ENCODE measurements at places on chromosomes 6 and 20.

DNA sequence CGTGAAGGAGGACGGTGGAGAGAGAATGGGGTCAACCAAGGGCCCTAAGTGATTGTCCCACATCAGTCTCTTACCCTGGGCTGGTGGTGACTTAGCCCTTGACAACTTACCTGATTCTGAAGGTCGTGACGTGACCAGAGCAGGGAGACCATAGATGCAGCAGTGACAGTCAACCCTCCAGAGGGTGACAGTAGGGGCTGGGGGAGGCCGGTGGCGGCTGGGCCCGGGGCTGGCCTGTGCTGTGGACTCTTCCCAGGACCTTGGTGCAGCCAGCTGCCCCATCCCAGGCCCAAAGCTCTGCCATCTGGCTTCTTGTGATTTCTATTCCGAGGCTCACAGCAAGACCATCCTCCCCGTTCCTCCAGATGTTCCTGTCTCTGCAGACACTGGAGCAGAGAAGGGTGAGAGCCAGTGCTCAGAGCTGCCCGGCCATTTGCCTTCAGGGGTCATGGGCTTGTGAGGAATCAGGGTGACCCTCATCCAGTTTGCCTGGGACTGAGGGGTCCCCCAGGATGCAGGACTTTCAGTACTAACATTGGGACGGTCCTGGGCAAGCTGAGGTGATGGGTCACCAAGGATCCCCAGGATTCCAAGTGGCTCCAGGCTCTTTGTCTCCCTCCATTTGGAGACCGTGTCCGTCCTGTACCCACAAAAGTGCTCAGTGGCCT, 36.0 kb downstream of the SUMO4 start:
- DNase-seq = no peak

DNA sequence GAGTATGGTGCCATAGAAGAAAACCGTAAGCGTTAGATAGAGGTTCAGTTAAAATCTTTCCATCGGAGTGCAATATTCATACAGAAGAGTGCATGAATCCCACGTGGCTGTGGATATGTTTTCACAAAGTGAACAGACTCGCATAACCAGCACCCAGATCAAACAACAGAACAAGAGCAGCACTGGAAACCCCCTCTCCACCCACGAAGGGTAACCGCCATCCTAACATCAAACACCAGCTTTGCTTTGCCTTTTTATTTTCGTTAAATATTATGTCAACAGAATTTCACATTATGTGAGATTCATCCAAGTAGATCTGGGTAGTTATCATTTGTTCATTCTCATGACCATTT, 4.7 kb downstream of the GTSF1L start:
- no peak for DNase-seq

DNA sequence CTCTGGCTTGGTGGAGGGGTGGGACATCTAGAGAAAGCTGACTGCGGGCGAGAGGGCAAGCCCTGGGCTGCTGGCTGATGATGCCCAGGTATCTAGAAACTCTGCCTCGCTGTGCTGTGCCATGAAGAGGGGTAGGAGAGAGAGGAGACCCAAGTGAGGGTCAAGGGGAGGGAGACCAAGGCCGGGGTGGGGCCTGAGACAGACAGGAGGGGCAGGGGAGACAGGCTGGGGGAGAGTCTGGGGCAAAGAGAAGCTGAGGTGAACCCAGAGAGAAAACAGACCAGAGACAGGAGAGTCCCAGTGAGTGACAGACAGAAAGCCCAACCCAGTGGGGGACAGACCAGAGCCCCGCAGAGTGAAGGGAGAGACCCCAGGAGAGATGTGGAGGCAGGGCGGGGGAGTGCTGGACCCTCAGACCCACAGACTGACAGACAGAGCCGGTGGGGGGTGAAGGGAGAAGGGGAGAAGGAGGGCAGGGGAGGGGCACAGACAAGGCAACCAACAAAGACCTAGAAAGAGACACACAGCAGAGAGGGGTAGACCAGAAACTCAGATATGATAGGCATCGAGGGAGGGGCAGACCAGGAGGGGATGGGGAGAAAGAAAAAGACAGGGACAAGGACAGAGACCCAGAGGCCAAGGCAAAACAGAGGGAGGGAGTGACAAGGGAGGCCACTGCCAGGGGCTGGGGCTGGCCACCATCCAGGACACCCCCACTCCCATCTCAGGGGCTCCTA, 5.9 kb downstream of the TEAD3 start:
- no peak for DNase-seq

GRCh38 chr6:98832284-98833056, 1.9 kb upstream of the POU3F2 start:
- DNase-seq = no peak

- DNase-seq = peak; percentile 26
Measured at GRCh38 chr6:55276745-55277530, 50.3 kb upstream of the GFRAL start.

- no peak for DNase-seq
Measured at GRCh38 chr6:17393892-17394631, 667 bp downstream of the CAP2 start.

GRCh38 chr20:50815162-50815989, 20.5 kb downstream of the BCAS4 start:
- DNase-seq = no peak

GRCh38 chr6:57432157-57432556, 114.7 kb downstream of the PRIM2 start:
- no peak for DNase-seq

DNA sequence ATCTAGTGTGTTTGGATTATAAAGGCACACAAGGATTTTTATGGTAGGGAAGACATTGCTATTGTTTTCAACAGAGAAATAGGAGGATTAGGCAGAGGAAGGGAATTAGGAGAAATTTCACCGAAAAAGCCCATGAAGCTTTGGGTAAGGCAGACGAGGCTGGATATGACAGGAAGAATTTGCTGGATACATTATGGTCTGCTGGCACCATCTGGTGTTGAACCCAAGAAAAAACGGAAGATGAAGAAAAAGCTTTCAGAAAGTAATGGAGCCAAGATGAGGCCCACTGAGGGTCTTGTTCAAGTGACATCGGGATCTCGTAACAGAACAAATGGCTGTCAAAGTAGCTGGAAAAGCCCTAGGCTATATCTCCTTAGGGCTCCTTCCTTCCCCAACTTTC, 56.5 kb downstream of the OR2J2 start:
- no peak for DNase-seq

DNA sequence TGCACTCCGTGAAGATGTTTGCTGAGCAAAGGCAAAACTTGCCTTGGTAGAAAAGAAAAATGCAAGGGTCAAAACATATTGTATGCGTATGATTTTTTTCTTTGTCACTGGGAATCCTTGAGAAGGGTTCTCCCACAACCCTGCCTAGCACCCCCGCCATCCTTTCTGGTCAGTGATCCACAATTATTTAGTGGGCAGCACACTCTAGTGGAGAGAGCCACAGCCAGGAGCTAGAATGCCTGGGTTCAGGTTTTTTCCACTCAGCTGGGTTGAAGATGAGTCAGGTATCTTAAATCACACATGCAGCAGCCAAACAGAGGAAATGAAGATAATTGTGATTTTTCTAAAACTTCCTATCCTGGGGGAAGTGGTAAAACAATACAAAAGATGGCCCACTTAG, 243.1 kb downstream of the PKHD1 start:
- no peak for DNase-seq

DNA sequence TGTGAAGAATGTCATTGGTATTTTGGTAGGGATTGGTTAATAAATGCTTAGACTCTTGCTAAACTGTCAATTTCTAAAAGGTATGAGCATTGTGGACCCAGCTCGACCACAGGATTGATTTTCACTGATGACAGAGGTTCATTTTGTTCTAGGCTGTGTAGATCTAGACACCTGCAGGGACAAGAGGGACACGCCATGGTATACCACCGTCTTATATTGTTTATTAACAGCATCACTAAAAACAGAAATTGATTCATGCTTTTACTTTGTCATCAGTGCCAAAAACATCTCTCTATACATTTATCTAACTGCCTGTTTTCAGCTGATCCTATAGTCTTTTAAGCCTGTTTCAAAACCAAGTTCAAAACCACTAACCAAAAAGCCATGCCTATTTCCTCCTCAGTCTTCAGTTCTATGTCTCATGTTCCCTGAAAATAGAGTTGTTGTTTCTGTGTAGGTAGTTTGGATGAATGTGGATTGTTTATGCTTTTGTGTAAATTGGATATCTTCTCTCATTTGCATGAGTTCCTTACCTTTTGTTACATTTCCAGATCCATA, 109.8 kb downstream of the JAG1 start:
- DNase-seq = no peak

GRCh38 chr20:888057-888456, 28.1 kb downstream of the ANGPT4 start:
- no peak for DNase-seq

GRCh38 chr20:50127587-50128519, 14.9 kb upstream of the UBE2V1 start:
- no peak for DNase-seq

DNA sequence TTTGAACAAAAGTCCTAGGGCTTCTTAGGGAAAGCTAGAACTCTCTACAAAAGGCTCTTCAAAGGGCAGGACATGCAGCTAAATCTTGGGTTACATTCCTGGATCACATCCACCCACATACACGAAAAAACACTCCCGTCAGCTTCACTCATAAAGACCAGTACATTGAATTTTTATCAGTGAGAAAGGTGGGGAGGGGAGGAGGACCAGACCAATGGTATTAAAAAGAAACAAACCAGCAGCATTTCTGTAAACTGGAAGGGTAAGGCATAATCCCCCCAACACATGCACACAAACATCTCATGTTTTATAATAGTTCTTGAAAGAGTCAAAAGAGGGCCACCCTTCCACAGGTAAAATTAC, 31.6 kb downstream of the MYLK4 start:
- no peak for DNase-seq

GRCh38 chr20:50353289-50353961, 156.8 kb upstream of the PTPN1 start:
- no peak for DNase-seq

DNA sequence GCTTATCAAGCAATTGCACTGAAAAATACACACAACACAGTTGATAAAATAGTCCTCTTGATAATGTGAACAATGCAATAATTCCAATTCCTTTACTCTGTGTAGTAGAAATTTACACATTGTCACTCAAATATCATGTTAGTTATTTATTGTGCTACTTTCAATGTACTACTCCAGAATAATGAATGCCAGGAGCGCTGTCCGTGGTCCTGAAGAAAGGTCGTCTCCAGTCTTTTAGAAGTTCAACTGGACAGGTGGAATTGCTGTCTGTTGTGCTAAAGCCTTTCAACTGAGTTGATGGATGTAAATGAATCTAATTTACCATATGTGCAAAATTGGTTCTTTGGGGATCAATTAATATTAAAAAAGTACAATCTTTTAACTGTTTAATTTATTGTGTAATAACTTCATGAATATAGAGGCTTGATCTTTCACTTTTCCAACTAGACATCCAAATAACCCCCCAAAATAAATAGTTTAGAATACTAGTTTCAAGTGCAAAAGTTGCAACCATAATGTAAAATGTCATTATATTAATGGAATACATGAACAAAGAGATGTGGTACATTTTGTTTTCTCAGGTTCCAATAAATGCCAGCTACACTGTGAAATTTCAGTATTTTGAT, 3.2 kb downstream of the GRIK2 start:
- no peak for DNase-seq

GRCh38 chr20:20211988-20212518, 155.9 kb upstream of the INSM1 start:
- no peak for DNase-seq

- DNase-seq = no peak
Measured at GRCh38 chr20:31565699-31566318, 39.3 kb upstream of the ID1 start.

DNA sequence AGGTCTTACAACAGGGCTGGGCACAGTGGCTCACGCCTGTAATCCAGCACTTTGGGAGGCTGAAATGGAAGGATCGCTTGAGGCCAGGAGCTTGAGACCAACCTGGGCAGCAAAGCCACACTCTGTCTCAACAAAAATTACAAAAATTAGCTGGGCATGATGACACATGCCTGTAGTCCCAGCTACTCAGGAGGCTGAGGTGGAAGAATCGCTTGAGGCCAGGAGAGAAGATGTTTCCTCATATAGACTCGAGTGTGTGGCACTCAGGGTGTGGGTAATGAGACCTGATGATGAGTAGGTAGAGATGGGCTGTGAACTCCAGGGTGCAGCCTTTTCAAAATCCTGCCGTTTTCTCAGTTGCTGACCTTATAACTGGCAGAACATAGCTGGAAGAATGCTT, 125.3 kb upstream of the FOXO3 start:
- DNase-seq = no peak

GRCh38 chr20:57620274-57620990, at the start of gene ZBP1:
ZBP1 (minus strand) TSS chr20:57620426; CDS start chr20:57620295, 131 bp downstream.
- no peak for DNase-seq

GRCh38 chr20:44066645-44067606, 120.1 kb downstream of the JPH2 start:
- DNase-seq = no peak

DNA sequence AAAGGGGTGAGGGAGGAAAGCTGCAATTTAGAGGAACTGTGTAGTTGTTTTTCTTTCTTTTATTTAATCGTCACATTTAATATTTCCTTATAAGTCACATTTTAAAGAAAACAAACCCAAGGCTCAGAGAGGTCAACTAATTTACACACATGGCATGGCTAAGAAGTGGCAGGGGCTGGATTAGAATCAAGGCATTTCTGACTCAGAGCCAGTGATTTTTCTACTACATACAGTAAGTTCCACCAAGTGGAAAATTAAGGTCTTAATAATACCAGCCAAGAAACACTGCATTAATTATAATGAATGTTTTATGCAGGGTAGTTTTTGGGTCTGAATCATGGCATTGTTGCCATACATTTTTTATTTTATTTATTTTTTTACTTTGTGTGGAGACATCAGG, 607.7 kb upstream of the CITED2 start:
- DNase-seq = no peak

- DNase-seq = no peak
Measured at GRCh38 chr20:44496976-44497375, 21.3 kb downstream of the TTPAL start.

GRCh38 chr6:166484863-166485262, 101.6 kb downstream of the RAMACL start:
- DNase-seq = no peak

- no peak for DNase-seq
Measured at GRCh38 chr20:34862724-34863123, 9.9 kb downstream of the GGT7 start.

GRCh38 chr20:64244281-64244805, 11.2 kb upstream of the PCMTD2 start:
- no peak for DNase-seq

- DNase-seq = no peak
Measured at GRCh38 chr6:53264915-53265607, 83.7 kb downstream of the ELOVL5 start.

GRCh38 chr6:21955053-21955595, 341.7 kb downstream of the PRL start:
- DNase-seq = no peak

GRCh38 chr20:48236000-48236970, 451.0 kb upstream of the SULF2 start:
- no peak for DNase-seq

DNA sequence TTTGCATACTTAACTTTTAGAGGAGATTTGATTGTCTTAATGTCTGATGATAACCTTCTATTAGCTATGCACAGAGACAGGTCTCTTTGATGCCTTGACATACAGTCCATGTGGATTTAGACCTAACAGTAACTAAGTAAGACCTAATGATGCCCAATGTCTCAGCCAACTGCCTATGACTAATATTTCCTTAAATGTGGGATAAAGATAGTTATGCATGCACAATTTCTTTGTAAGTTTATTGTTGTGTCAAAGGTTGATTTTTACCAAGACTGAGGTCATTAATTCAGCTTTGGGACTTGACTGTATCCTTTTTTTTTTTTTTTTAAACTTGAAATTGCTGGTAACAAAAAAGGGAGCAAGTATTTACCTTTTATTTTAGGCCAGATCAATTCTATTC, 450.0 kb downstream of the HAO1 start:
- no peak for DNase-seq

GRCh38 chr20:63846888-63847236, 14.4 kb upstream of the ABHD16B start:
- DNase-seq = no peak
